ENCODE measurements at places on chromosomes 2 and 18.

GRCh38 chr2:59171019-59171418 lies 929.9 kb upstream of the FANCL start:
- DNase-seq = no peak

GRCh38 chr2:187976259-187976985 lies 315.3 kb upstream of the GULP1 start:
- DNase-seq = no peak

- no peak for DNase-seq
Measured at GRCh38 chr2:209091056-209091455, 332.8 kb upstream of the MAP2 start.

DNA sequence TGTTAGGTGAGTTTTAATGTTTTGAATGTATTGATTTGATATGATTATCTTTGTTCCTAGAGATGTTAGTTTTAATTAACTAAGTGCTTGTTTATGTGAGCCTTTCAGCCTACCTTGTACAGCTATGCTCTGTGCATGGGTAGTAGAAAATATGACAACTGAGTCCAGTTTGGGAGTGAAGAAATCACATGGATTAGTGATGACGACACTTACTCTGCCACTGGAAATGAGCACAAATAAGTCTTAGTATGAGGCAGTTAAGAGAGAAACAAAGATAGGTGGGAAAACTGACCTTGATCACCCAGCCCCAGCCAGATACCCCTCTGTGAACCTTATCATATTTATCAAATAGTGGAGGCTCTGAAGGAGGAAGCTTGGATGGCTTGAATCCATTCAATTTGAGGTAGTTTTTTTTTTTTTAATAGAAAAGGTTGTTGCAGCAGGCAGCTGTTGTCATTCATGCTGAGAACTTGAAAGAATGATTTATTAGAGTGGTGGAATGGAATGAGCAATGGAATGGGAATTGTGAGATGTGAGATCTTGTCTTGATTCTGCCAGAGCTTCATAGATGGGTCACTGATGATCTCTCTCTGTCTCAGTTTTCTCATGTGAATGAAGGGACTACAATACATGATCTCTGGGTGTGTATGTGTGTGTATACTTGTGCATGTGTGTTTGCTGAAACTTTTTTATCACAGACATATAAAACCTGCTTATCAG lies 96.4 kb downstream of the MAP3K20 start:
- DNase-seq = no peak

GRCh38 chr2:27085062-27085672 lies 1.4 kb upstream of the KHK start:
- no peak for DNase-seq

GRCh38 chr2:28810384-28811285 lies at the start of gene SPDYA:
Gene SPDYA, plus strand, starts transcription at chr2:28810834. Its CDS starts 5,181 bp downstream, at chr2:28816015.
- DNase-seq = peak; percentile 52

- DNase-seq = no peak
Measured at GRCh38 chr2:25332571-25332970, 9.2 kb downstream of the DNMT3A start.

GRCh38 chr2:20184067-20184938 lies 40.6 kb downstream of the SDC1 start:
- DNase-seq = no peak

- no peak for DNase-seq
Measured at GRCh38 chr2:196365923-196366322, 194.5 kb upstream of the STK17B start.

GRCh38 chr2:230246206-230246605 lies 20.7 kb downstream of the SP140 start:
- no peak for DNase-seq

DNA sequence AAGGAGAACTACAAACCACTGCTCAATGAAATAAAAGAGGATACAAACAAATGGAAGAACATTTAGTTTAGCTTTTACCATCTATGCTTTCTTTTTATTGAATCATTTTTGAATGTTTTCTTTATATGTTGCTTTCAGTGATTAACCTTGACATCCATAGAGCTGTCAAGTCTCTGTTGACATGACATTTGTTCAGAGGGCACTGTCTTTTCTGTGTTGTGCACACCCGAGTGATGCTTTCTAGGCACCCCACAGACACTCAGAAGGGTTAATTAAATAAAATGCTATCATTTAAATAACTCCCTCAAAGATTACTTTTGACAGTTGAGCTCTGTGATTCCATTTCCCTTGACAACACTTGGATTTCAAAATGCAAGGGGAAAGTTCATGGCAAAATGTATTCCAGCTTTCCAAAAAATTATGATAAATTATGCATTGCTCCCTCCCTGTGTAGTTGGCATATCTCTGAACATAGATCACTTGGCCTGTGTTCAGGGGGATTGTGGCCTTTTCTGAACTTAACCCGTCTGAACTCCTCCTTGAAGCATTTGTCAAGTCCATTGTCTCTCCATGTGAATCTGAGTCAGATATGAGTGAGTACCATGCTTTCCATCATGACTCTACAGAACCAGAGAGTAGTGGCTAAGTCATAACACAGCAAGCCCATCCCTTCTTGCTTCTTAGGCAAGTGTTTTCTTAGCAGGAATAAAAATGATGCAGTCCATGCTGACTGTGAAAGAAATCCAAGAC lies 372.6 kb downstream of the RPRM start:
- DNase-seq = no peak

DNA sequence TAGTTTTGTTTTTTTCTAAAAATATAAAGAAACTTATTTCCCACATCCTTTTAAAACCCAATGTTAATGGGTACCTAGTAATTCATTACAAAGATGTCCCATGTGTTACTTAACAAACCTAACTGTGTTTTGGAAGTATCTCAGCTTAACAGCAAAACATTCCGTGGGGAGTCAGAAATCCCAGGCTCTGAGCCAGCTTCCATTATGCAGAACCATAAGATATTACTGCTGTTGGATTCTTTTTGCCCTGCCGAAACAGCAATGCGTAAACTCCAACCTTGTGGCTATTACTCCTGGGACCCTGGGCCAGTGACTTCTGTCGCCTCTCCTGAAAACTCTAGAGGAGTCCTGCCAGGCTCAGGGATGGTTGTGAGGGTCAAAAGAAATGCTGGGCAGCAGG lies 174.1 kb downstream of the UXS1 start:
- DNase-seq = no peak

All from DMS 273 treated with DMSO at 0.1 percent for 48 hours (cell line).